Right ventricle myocardium inferior (tissue), 1 donor: ENCODE measurements at places on chromosomes 13 and 19. TPM values are rescaled to one million over a fixed set of nuclear protein-coding genes. Genes with fewer than 3 reads are reported as not detected.

ATP4A gene
- total RNA-seq, result not detected

MYO9B gene
- 33.2 TPM for total RNA-seq

DNA sequence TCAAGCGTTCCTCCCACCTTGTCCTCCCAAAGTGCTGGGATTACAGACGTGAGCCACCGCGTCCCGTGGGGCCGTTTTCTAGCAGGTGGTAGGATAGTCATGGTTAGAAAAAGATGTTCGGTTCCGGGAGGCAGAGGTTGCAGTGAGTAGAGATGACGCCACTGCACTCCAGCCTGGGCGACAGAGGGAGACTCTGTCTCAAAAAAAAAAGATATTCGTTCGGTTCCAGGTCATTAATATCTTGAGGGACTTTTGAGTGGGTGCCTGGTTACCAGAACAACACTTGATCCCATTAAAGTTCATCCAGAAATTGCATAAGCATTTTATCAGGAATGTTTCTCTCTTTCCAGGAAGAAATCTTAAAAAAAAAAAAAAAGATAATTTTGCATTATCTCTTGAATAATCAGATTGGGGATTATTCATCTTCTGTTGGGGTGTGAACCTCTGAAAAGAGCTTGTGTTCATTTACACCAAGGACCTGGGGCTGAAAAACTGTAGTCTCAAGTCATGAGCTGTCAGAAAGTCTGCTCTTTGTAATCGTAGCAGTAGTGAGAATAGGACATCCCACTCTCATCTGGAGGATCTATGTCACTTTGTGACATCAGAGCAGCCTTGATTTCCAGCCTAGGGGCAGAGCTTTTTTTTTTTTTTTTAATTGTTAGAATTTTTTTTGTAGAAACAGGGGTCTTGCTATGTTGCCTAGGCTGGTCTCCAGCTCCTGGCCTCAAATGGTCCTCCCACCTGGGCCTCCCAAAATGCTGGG is 1.0 kb upstream of the ETHE1 start:
- no peak for DNase-seq

DNA sequence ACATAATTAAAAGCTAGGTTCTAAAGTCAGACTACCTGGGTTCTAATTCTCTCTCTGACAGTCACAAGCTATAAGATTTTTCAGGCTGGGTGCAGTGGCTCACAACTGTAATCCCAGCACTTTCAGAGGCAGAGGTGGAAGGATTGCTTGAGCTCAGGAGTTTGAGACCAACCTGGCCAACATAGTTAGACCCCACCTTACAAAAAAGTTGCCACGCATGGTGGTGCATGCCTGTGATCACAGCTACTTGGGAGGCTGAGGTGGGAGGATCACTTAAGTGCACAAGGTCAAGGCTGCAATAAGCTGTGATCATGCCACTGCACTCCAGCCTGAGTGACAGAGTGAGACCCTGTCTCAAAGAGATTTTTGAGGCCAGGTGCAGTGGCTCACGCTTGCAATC is 6.0 kb downstream of the NFKBID start:
- DNase-seq, result no peak

DNA sequence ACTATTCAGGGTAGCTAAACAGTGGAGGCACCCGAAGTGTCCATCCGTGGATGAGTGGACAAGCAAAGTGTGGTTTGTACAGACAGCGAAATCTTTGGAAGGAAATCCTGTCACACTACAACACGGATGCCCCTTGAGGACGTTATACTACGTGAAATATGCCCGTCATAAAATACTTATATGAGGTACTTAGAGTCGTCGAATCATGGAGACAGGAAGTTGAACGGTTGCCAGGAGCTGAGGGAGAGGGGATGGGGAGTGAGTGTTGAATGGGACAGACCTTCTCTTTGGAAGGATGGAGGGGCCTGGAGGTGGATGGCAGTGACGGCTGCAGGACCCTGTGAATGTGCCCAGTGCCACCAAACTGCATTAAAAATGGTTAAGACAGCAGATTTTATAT is 11.6 kb downstream of the ATP4B start:
- DNase-seq, result no peak

DNA sequence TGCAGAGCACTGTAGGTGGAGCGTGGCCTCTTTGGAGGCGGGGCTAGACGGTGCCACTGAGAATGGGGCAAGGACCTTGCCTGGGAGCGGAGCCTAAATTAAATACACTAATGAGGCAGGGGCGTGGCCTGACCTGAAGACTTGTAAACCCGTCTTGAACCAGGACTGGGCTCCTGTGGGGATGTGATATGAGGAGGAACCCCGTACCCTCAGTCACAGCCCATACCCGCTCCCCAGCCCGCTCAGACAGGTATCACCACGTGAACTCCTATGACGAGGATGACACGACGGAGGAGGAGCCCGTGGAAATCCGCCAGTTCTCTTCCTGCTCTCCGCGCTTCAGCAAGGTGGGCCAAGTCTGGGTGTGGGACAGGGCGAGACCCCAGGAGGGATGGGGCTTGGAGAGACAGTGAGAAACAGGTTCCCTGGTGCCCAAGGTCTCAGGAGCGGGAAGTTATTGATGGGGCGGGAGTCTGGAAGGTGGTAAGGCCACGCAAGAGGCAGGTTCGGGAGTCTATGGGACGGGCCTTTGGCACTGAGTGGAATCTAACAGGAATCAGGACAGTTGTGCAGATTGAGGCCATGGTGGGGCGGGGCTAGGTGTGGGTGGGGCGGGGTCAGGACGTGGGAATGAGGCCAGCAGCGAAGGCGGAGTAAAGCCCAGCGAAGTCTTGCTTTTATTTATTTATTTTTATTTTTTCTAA is 14.7 kb downstream of the DNASE2 start:
- DNase-seq, result no peak

GRCh38 chr19:31347354-31347753 is 1.9 kb downstream of the TSHZ3 start:
- no peak for DNase-seq
